CD4-positive, CD25-positive, alpha-beta regulatory T cell (primary cell): ENCODE measurements at places on chromosomes 5 and 9.

- no peak for DNase-seq
These were observed 87.3 kb downstream of the PRDM6 start for GRCh38 chr5:123176224-123176937.

- no peak for DNase-seq
These were observed 21.0 kb downstream of the CDKL3 start for GRCh38 chr5:134345996-134346395.

DNA sequence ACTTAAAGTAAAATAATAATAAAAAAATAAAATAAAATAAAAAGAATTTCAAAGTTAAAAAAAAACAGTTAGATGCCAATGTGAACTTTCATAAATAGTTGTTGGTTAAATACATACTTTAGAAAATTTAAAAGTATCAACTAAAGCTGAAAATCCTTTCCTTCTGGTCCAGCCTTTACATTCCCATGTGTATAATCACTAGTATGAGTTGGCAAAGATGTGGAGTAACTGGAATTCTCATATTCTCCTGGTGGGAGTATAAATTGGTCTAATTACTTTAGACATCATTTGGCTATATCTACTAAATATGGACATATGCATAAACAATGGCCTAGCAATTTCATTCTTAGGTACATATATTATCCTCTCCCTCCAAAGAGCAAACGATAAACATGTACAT, 619.9 kb downstream of the PTPRD start:
- no peak for DNase-seq

DNA sequence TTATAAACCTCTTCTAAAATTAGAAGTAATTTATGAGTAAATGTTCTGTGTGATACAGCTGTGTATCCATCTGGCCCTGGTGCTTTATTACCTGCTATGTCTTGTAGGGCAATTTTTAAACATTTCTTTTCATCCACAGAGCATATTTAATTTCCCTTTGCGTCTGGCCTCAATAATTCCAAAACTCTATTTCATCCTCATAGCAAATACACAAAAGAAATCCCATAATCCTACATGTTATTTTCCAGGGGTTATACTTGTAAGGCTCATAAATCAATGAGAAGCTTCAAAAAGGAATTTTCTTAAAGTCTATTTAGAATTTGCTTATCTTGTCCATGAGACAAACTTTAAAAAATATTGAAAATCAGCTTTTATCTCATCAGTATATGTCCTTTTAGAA, 167.0 kb downstream of the TTC39B start:
- no peak for DNase-seq

DNA sequence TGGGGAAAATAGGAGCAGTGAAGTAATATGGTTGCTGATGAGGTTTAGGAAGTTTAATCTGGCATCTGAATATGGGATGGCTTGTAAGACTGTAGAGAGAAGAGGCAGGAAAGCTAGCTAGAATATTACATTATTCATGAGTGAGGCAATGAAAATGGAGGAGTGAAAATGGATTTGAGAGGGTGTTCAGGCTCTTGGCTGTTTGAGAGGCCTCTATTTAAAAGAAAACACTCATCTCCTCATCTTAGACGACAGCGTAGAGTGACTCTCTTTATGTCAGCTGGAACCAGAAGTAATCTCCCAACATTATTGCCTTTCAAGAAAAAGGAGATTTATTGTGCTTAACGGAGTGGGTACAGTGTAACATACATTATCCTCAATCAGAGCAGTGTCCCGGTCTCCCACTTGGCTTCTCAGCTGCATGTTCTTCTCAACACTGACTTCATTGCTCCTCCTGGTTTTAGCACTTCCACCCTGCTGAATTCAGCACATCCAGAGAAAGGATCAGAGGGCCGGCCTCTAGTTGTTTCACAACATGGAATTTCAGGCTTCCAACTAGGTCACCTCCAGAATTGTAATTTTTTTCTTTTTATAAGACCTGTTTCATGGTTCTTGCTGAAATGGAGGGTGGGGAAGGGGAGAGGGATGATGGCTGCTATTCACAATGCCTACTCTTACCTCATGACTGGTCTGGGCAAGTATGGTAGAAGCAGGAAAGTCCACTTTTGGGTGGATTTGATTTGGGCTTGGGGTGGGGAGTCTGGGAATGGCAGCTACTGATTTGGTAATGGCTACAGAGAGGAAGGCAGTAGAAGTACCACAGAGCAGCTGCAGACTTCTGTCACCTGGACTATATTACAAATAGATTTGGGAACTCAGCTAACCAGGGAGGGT, 52.9 kb upstream of the KIAA1958 start:
- DNase-seq = no peak

DNA sequence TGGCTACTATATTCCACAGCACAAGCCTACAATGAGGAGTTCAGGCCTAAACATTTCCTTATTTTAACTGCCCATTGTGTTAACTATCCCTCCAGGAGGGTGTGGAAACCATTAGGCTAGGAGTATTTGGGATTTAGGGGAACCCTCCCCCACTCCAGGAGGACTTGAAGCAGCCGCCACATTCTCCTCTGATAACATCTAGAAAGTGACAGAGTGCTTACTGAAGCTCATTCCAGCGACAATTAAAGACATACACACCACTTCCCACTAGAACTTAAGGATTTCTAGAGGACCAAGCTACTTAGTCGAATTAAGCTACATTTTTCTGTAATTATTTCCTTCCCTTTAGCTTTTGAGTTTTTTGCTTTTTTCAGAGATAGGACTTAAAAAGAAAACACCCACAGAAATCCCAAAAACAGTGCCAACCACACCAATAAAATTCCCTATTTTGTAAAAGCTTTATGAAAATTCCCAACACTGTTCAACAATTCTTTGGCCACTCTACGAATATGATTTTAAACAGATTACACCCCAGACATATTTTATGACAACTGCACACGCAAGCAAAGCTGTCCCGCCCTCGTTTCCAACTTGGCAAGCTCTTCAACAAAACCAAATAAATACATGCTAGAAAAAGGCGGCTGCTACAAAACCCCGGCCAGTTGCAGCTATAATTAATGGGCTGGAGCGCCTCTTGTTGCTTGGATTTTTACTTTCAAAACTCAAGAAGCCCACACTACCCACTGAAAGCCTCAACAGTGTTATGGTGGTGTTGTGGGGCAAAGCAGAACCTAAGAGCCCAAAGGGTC, 4.5 kb downstream of the ROR2 start:
- no peak for DNase-seq

DNA sequence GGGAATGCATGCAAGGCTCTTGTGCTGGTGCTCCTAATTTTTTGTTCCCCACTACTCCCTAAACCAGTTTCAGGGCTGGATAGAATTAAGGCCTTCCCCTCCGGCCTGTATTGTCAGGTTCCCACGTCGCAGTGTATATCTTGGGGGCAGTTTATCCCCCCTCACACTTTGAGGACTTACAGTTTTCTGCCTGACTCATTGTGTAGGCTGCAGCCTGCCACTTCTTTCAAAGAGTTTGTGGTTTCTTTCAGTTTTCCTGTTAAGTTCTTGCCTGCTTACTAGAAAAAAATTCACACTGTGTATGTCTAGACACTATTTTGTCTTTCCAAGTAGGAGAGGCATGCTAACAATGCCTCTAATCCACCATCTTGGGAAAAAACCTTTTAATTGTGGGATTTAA, 28.4 kb upstream of the BTNL3 start:
- no peak for DNase-seq

GRCh38 chr5:14928661-14929060, 57.1 kb upstream of the ANKH start:
- DNase-seq = no peak

DNA sequence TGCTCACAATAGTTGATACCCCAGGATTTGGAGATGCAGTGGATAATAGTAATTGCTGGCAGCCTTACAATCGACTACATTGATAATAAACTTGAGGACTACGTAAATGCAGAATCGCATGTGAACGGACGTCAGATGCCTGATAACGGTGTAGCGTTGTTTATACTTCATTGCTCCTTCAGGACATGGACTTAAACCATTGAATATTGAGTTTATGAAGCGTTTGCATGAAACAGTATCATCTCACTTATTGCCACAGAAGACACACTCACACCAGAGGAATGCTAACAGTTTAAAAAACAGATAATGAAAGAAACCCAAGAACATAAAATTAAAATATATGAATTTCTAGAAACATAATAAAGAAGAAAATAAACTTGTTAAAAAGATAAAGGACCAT, 101.6 kb downstream of the GABBR2 start:
- no peak for DNase-seq

DNA sequence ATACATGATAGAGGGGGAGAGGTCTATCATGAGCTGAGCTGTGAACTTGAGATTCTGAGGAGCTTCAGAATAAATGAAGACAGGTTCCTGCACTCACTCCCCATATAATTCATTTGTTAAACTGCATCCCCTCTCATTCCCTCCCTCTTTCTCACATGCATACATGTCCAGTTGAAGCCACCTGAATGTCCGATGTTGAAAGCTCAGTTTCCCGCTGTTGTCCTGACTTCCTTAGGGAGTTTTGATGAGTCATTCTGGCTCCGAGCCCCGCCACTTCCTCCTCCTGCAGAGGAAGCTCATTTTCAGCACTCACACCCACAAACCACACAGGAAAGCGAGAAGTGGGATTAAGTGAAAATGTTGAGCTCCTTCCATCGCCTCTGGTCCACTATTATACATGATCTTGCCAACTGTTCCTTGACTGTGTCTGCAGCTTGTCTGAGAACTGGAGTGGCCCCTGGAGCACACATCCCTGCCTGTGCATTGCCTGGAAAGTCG, 121.2 kb downstream of the CEMIP2 start:
- DNase-seq = peak; percentile 23

DNA sequence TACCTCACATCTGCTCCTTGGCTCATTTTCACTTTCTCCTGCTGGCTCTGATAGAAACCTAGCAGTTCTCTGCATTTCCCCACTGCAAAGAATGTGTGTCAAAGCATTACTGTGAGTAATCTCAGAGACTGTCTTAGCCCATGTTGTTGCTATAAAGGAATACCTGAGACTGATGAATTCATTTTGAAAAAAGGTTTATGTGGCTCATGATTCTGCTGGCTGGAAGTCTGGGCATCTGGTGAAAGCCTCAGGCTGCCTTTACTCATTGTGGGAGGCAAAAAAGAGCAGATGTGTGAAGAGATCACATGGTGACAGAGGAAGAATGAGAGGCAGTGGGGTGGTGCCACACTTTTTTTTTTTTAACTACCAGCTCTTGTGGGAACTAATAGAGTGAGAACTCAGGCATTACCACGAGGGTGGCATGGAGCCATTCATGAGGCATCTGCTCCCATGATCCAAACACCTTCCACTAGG, 191.6 kb upstream of the CTNND2 start:
- no peak for DNase-seq
